ENCODE measurements at places on chromosomes 7 and 10.

DNA sequence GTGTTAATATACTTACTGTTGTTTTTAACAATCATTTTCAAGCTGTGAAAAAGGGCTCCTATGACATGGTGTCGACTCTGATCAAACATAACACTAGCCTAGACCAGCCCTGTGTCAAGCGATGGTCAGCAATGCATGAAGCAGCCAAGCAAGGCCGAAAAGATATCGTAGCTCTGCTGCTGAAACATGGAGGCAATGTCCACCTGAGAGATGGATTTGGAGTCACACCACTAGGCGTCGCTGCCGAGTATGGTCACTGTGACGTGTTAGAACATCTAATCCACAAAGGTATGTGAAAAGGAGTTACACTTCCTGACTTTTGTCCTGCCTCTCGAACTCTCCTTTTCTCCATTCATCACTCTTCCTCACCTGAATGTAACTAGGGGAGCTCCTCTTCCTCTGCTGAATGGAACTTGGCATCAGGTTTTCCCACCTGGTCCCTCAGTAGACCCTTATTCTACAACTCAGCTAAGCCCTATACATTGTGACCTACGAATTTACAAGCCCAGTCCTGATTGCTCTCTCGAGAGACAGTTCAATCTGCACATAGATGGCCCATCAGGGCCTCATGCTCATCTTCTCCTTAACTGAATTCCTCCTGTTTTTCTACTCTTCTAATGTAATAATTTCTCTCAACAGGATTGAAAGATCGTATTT is 23.0 kb downstream of the ASB15 start:
- peak; percentile 47 for DNase-seq

- no peak for DNase-seq
Measured at GRCh38 chr10:4947039-4947634, 16.1 kb upstream of the AKR1C1 start.

- no peak for DNase-seq
Measured at GRCh38 chr10:119693262-119693957, 32.4 kb upstream of the INPP5F start.

DNA sequence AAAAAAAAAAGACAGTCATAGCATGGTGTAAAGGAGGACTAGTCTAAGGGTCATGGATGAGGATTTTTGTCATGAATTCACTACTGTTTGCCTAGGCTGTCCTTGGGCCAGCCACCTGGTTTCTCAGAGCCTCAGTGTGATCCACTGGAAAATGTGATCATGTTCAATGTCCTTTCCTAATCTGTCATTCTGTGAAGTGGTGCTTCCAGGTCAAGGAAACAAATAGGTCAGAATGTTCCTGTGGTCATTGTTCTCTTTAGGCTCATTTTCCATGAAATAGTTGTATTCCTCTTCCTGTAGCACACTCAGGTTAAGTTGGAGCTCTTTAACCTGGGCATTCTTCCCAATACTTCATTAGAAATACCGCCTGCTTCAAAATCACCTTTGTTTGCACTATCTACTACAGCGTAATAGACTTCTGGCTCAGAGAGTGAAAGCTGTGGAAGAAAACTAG is 16.5 kb downstream of the CD36 start:
- no peak for DNase-seq

GRCh38 chr10:33803248-33803647 is 468.8 kb upstream of the NRP1 start:
- DNase-seq, result no peak

GRCh38 chr10:61078542-61079275 is 134.7 kb upstream of the RHOBTB1 start:
- DNase-seq, result no peak

DNA sequence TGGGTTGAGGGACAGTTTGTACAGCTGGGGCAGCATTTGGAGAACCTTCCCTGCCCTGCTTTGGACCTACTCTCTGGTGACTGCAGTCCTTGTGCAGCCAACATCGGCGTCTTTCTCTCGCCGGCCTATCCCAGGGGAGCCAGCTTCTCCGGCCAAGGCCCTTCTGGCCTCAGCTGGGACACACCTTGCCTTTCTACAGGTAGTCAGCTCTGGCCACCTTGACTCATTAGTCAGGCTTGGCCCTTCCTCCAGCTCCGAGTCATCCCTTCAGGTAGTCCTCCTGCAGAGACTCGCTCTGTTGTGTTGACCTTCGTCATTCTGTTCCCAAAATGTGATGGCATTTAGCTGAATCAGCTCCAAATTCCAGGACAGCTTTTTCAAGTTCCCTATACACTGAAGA is 145.0 kb upstream of the CHST15 start:
- DNase-seq, result no peak

GRCh38 chr10:133125901-133126300 is 34.1 kb upstream of the KNDC1 start:
- DNase-seq, result no peak

- DNase-seq, result no peak
Measured at GRCh38 chr7:5408777-5409176, 14.9 kb downstream of the TNRC18 start.

DNA sequence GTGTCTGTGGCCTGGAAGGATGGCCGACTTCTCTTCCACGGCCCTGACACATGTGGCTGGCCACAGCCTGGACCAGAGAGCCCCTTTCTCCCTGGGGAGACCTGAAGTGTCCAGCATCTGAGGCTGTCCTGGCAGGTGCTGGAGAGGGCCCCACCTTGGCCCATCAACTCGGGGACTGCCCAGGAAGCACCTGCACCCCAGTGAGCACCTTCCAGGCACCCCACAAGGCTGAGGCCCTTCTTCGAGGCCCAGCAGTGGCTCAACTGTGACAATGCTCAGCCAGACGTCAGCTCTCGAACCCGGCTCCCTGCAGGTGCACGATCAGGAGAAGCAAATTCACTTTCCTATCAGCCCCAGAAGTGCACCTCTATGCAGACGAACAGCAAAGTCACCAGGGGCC is 24.3 kb downstream of the RGS10 start:
- no peak for DNase-seq

DNA sequence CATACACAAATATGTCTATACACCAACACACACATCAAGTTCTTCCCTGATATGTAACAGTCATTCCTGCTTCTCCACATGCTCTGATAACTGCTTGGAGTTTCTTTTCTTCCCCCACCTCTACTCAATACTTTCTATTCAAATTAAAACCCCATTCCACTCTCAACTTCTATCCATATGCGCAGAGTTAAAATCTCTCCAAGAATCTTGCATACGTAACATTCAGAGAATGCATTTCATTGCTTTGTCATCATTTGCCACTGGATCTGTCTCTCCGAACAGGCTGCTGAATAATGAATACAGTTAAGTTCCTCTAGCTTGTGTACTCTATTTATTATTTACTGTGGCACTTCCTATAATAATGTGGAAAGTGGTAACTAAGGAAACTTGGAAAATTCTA is 68.8 kb downstream of the DGKB start:
- DNase-seq, result no peak

DNA sequence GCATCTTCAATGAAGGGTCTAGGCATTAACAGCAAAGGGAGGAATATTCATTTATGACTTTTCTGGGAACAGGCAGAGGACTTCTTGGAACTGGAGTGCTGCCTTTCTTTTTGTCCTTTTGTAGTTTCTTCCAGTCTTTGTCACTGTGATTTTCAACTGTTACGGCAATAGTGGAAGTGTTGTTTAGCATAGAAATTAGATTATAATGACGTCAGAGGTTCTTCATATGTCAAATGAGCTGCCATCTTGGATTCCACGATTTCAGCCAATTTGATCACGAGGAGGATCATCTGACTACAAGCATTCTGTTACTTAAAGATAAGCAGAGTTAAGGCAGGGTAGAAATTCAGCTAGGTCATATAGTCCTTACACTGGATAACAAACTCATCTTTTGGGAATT is 239.0 kb downstream of the NEBL start:
- DNase-seq, result no peak

GRCh38 chr10:43136995-43137716 is 1.1 kb upstream of the CSGALNACT2 start:
- DNase-seq, result no peak

DNA sequence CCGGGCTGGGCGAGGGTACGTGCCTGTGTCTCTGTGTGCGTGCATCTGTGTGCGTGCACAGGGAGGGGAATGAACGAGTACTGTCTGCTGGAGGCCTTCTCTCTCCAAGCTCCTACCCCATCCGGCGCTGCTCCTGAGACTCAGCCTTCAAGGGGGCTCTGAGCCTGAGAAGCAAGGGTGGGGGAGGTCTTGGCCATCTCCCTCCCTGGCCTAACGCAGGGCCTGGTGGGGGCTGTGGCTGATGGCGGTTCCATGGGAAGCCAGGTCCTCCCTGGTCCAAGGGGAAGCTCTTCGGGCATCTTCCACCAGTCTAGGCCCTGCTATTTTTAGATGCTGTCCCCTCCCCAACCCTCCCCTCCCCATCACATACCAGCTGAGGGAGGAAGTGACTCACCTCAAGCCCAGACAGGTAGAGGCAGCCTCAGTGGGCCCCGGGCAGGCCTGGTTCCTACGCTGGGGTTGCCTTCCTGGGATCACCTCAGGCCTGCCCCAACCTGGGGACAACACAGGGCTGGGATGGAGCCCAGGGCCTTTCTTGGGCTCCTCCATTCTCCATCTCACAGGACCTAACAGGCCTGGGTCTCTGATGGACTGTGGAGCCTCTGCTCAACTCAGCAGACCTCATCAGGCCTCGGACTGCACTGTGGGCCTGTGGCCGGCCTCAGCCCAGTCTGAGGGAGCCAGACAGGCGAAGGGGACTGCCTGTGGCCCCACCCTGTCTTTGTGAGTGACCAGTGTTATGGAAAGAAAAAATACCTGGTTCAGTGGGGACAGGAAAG is 32.2 kb downstream of the DNAJB12 start:
- peak; percentile 55 for DNase-seq

- no peak for DNase-seq
Measured at GRCh38 chr7:102306916-102307677, 20.4 kb downstream of the SH2B2 start.

DNA sequence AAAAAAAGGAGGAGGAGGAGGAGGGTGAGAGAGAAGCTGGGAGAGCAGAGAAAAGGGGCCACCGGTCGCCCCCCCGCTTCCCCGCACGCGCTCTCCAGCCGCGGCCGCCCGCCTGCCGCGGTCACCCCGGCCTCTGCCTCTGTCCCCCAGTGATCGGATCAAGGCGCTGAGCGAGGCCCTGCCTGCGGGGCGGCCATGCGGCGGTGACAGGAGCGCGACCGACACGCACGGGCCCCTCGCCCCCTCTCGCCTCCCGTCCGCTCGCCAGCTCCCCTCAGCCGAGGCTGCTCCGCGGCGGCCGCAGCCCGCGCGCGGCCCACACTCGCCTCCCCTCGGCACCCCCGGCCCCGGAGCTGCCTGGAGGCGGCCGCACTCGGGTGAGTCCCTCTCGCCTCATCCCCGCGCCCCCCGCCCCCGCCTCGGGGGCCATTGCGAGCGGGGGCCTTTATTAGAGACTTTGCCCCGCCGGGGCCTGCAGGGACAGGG is at the start of gene GTF2I:
GTF2I (plus strand) TSS at position 27 of the 486 bp plus-strand sequence. CDS start 31,411 bp downstream, outside the sequence.
- peak; percentile 31 for DNase-seq

- no peak for DNase-seq
Measured at GRCh38 chr7:67696878-67697277, 700.2 kb downstream of the TYW1 start.

DNA sequence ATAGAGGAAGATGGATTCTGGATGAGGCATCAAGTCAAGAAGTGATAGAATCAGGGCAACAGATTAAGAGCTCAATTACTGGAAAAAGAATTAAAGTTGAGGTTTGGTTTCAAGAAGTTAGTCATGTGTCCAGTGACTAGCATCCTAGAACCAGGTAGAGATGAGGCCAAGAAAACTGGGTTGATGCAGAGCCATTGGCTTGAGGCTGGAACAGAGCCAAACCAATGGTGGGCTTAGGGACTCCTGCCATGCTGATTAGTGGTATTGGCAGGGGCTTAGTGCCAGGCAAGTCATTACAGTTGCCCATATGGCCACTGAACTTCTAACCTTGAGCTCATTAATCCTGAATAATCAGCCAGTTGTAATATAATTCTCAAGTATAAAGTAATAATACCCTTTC is 18.5 kb downstream of the ZNF277 start:
- DNase-seq, result no peak

GRCh38 chr7:69398986-69399385 is 199.3 kb upstream of the AUTS2 start:
- DNase-seq, result no peak

GRCh38 chr10:76281659-76282058 is 850.2 kb downstream of the LRMDA start:
- DNase-seq, result no peak

- DNase-seq, result no peak
Measured at GRCh38 chr7:106604303-106604924, 56.5 kb downstream of the CCDC71L start.

DNA sequence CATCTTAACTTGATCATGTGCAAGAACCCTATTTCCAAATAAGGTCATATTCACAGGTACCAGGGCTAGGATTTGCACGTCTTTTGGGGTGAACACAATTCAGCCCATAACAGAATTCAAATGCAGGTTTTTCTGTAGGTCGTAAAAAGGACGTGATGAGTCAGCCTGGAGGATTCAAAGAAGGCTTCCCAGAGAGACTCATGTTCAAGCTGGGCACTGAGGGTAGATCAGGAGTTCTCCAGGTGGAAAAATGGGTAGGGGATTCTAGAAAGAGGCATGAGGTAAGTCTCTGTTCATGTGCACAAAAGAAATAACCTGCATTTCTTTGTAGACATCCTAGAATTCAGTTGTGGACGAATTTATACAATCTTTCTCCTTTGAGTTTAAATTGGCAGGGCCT is 160.4 kb downstream of the RPS24 start:
- DNase-seq, result no peak

DNA sequence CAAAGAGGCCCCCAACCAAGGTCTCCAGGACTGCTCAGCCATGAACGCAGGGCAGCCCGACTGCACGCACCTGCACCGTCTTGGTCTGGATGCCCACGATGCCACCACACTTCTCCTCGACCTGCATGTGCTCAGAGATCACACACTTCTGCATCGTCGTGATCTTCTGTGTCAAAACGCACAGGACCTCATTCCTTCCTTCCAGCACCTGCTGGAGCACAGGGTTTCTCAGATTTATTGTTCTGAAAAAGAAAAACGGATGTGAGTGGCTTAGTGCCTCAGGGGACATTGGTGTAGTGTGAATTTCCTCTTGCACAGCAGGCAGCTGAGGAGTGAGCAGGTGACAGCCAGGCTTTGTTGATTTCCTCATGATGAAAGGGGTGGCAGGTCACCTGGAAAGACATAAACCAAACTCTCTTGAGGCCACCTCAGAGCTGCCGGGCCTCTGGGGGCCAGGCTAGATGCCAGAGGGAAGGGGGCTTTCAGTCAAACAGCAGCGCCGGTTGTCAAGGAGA is 38.2 kb downstream of the GSDME start:
- no peak for DNase-seq

DNA sequence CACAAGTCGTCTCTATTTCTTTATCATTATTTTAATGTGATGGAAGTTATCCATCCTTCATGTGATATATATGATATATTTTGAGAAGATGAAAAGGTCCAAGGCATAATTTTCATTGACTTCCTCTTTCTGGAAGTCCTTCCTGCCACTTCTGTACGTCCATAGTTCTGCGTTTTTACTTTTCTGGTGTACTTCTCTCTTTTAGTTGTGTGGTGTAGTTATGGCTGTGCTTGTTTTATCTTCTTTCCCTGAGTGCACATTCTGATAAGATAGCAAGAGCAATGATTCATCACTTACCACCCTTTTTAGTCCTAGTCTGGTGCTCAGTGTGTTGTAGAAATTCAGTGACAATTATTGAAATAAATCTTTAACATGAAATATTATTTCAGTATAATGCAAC is 231.3 kb upstream of the FERD3L start:
- DNase-seq, result no peak
